ENCODE measurements at places on chromosomes 6 and 20.

DNA sequence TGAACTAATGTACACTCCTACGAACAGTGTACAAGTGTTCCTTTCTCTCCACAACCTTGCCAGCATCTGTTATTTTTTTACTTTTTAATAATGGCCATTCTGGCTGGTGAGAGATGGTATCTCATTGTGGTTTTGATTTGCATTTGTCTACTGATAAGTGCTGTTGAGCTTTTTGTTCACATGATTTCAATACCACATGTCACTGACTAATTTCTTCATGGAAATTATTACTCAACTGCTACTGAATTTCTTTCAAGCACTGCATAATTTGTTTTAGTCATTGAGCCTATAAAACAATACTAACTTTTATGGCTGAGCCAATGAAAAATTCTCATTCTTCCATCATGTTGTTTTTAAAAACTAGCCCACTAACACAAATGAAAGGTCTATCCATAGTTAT is 115.4 kb downstream of the FRK start:
- DNase-seq: no peak

GRCh38 chr20:20010639-20011500 is 6.3 kb upstream of the NAA20 start:
- no peak for DNase-seq

DNA sequence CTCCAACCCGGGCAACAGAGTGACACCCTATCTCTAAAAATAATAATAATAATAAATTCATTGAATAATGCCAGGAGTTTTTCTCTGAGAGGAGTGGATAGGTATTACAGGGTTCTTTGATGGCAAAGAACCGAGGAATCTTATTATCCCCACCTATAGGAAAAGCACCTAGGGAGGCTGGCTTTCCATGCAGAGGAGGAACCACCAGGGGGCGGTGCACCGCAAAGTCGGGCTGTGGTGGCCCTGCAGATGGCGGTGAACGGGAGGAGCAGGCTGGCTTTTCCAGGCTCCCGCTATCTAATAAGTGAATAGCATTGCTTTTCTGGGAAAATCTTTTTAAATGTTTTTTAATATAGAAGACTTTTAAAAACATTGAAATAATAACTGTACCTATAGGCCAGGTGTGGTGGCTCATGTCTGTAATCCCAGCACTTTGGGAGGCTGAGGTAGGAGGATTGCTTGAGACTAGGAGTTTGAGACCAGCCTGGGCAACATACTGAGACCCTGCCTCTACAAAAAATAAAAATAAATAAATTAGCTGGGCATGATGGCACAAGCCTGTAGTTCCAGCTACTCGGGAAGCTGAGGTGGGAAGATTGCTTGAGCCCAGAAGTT is 864.2 kb downstream of the KIF16B start:
- peak; percentile 49 for DNase-seq

DNA sequence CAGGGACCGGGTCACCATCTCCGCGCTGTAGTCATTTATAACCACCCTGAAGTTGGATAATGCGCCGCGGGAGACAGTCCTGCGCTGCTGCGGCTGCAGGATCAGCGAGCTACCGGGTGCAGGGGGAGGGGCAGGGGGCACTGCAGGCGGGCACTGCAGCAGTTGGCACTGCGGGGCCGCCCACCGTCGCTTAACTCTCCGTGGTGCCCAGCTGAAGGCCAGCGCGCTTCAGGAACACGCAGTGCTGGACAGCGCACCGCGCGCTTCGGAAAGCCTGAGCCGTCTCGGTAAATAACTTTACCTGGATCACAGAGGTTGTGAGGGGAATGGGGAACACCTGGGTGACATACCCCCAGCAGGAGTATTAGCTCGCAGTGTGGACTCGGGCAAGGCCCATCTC is 12.4 kb upstream of the LRFN2 start:
- no peak for DNase-seq

DNA sequence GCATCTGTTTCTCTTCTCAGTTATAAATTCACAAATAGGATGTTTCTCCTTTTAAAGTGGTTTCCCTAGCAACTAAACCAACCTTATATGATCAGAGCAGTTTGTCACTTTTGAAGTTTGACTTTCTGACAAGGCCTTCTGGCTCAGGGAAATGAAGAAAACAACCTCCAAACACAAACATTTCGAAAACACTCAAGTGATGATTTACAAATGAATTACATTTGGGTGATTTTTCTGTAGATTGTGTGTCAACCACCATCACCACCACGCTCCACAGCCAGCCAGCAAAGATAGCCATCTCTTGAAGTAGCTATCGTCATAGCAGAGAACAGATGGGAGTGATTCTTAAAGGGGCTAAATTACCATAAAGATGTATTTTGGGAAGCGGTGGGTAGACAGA is 16.5 kb upstream of the MLIP start:
- DNase-seq: no peak

DNA sequence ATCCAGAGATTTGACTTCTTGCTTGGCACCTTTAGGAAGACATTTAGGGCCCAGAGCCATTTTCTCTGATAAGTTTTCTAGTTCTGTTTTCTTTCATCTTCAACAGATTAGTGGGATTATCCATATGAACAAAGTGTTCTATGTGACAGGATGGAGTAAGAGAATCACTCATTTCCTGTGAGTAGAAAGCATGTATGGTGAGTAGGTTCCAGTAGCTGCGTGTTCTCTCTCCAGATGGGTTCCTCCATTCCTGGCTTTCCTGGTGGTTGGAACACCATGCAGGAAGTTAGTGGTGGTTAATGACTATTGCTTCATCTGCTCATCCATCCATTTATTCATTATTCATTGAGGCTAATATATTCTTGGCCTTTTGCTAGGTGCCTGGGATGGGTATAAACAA is 54.0 kb downstream of the EFCAB8 start:
- DNase-seq: no peak

GRCh38 chr20:56855708-56856107 is 226.6 kb downstream of the TFAP2C start:
- no peak for DNase-seq

DNA sequence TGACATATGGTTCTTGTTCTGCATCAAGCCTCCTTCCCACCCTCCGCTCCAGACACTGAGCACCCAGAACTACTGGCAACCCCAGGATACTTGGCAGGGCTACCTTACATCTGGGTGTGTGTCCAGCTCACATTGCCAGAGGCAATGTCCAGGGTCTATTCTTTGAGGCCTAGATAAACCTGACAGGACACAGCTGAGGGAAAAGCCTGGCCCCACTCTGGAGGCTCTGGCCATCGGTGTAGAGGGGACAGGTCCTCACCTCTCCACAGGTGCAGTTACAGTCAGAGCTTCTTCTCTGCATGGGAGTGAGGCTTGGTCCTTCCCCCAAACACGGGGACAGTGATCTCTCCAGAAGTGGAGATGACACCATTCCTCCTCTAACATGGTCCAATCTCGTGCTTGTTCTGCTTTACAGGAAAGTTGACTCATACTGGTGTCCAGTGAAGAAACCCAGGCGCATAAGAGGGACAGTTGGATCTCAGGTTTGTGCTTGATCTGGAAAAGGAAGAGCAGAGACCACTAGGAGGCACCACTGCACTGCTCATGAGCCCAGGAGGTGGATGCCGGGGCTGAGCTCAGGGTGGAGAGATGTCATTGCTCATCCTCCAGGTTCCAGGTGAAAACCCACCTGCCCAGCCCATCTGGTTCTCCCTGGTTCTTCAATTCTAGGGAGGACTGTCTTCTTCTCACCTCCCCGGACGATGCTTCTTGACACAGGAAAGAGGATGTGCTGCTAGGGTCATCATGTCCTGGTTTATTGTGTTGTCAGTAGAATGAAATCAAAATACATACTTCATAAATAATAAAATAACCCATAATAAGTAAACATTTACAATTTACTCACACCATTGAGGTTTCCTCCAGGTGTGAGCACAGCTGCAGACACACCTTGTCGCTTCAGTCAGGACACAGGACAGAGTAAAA is 14.7 kb downstream of the HLA-F start:
- peak; percentile 46 for DNase-seq

GRCh38 chr6:8645212-8645611 is 209.9 kb upstream of the SLC35B3 start:
- DNase-seq: no peak

DNA sequence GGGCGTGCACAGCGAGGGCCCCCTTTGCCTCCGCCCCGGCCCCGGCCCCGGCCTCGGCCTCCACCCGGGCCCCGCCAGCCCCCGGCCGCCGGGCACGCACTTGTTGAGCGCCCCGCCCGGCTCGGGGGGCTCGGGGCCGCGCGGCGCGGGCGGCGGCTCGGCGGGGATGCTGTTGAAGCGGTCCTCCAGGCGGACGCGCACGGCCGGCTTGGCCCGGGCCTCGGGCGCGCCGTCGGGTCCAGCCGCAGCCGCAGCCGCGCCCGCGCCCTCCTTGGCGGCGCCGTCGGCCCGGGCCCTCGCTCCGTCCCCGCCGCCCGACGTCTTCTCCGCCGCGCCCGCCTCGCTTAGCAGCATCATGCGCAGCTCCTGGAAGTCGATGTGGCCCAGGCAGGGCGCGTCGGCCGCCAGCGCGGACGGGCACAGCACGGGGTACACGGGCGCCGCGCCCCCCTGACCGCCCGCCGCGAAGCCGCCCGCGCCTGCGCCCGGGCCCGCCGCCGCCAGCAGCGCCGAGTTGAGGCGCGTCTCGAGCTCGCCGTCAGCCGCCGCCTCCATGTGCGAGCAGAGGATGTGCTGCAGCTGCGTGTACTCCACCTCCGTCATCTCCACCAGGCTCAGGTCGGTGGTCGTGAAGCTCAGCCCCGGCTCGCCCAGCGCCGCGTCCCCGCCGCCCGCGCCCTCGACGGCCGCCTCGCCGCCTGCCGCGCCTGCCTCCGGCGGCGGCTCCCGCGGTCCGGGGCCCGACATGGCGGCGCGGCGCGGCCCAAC is 514 bp downstream of the TCFL5 start:
- DNase-seq: no peak

DNA sequence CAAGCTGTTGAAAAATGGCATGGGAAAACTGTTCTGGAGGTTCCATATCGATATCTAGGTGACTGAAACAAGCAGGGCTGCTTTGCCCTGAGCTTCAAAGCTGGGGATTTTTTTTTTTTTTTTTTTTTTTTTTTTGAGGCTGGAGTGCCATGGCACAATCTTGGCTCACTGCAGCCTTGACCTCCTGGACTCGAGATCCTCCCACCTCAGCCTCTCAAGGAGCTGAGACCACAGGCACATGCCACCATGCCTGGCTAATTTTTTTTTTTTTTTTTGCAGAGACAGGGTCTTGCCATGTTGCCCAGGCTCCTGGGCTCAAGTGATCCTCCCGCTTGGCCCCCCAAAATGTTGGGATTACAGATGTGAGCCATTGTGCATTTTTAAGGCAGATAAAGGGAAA is 11.0 kb downstream of the ERGIC3 start:
- no peak for DNase-seq

DNA sequence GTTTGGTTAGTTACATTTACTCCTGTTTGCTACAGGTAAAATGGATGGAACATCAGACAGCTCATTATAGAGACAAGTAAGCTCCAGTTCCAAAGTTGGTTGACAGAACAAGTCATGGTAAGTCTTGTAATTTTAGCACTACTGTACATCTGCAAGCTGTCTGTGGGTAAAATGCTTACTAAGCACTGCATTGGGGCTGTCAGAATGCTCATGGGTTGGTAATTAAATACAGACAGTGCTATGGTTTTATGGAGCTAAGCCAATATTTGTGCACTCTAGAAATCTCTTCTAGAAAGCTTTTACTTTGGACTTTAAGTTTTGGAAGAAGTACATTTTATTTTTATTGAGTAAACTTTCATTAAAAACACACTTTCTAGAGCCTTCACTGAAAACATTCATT is 419.2 kb upstream of the MMS22L start:
- no peak for DNase-seq

GRCh38 chr6:163201855-163202254 is 212.7 kb upstream of the QKI start:
- DNase-seq: no peak

DNA sequence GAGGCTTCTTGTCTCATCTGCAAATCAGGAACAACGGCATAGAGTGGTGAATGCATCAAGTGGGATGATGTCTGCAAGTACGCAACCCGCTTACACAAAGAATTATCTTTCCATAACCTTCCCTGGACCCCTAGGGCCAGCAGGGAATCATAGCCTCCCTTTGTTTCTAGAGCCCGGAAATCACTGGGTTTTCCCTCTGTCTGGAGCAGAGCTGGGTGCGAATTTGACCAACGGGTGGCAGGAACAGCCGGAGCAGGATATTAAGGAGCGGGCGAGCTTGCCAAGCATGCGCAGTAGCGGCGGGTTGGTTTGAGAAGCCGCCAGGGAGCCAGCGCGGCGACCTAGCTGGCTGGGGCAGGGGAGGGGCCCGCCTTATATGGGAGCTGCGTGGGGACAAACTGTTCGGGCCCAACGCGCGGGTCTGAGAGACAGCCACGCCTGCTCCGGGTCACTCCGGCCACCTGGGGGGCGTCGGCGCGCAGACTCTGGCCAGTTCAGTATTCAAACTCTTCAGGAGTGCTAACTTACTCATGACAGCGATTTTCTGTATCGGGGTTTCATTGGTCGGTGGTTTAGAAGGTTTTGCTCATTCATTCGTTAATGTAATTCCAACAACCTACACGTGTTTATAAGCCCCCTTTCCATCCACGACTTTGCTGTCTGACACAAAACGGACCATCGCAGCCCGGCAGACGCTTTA is 1.6 kb upstream of the KIF16B start:
- peak; percentile 90 for DNase-seq

DNA sequence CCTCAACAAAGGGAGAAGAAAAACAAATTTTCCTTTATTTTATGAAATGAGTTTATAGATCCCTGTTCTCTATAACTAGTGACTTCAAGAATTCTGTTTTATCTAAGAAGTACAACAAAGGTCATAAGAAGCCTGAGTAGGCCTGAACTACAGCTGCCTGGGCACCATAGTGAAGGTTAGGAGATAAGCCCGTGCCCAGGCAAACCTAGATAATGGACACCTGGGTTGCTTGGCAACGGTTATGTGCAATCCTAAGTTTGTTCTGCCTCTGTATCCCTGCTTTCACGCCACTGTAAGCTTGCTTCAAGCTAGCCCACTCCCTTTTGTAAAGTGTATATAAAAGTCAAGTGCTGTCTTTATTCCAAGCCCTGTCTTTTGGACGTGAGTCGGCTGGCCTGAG is 23.2 kb downstream of the SCGN start:
- no peak for DNase-seq

GRCh38 chr20:60968853-60969720 is 283.0 kb upstream of the CDH4 start:
- no peak for DNase-seq

GRCh38 chr6:117463762-117464665 is 18.5 kb upstream of the DCBLD1 start:
- DNase-seq: no peak

DNA sequence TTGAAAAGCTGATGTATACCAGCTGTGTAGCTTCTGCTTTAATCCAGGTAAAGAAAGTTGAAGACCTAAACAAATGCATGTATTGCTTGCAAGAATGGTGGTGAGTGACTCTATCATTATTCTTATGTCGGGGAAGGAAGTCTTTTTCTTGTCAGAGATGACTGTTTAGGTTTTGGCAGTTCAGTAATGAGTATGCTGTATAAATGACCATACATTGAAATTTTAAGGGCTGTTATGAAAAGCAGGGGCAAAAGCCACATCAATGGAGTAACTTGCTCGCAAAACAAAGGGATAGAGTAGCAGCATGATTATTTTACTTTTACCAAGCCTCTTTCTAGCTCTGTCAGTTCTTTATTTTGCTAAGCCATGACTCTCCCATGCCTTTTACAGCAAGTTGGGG is 55.9 kb upstream of the NUP153 start:
- no peak for DNase-seq

- DNase-seq: peak; percentile 76
These were observed 74.1 kb downstream of the LAMA4 start for GRCh38 chr6:112180095-112180820.

GRCh38 chr20:6395695-6396094 is 272.9 kb upstream of the FERMT1 start:
- no peak for DNase-seq

All from heart right ventricle (tissue), 16 donors.